ENCODE measurements at places on chromosomes 1 and 21.

DNA sequence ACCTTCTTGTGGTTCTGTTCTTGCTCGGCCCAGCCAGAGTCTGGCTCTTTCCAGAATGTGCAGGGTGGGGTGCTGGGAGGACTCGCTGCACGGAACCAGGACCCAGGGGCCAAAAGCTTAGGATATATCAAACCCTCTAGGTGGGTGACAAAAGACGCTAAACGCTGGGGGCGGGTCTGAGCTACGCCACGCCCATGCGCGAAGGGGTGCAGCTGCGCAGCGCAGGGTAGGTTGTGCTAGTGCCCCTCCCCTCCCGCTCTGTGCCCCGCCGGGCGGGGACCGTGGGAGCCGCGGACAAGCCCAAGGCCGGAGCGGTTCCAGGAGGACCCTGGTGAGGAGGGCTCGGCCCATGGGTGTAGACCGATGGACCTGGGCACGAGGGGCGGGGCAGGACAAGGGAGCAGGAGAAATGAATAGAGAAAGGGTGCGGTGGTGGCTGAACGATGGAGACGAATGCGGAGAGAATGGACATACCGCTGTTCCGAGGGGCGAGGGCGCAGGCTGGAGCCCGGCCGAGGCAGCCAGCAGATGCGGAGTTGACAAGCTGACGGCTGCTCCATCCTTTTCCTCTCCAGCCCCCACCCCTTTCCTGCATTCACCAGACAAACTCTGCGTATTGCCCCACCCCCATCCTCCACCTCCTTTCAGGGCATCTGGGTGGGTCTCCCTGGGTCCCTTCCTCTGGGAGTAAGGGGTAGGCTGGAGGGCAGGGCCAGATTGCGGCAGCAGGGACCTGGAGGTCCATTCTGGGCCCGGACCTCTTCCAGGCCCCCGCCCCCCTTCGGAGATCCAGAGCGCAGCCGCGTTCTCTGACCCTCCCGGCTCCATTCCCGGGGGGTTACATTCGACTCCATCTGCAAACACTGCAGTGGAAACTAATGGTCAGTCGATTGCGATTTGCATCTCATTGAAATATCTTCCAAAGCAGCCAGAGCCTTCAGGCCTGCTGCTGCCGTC, at the start of gene RUSC1:
Gene RUSC1, plus strand, starts transcription at position 234 of the 957 bp plus-strand sequence. CDS start 880 bp downstream, outside the sequence.
- peak; percentile 87 for DNase-seq

- DNase-seq, result no peak
Observed at GRCh38 chr1:111252786-111253185, 25.3 kb downstream of the CHI3L2 start.

DNA sequence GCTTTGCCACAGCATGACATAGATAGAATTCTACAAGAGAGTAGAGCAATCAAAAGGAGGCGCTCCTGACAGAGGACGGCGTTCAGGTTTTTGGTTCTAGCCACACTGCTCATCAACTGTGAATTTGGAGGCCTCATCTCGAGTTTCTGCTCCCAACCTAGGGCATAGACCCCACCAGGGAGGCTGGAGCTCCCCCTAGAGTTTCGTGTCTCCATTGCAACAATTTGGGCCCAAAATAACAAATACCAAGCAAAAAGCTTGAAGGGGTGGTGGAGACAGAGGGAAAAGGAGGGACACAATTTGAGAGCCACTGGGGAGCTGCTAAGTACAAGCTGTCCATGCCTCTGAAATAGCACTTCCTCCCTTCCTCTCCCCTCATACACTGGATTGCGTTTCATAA, 297.0 kb downstream of the GPATCH2 start:
- peak; percentile 36 for DNase-seq

- DNase-seq, result no peak
Observed at GRCh38 chr1:9078752-9079500, 9.5 kb upstream of the SLC2A5 start.
